ENCODE measurements at places on chromosomes 5 and 9. TPM values are rescaled to one million over a fixed set of nuclear protein-coding genes. Genes with fewer than 3 reads are reported as not detected.

Gene SHB
- 13.9 TPM for total RNA-seq

Gene GMCL2
- total RNA-seq = under 0.01 TPM

Gene ARHGEF39
- 0.66 TPM for total RNA-seq

Gene PTGS1
- total RNA-seq = 13.4 TPM

Gene TAF1L
- total RNA-seq = under 0.01 TPM

Gene NSMF
- 10.8 TPM for total RNA-seq

Measured in fibroblast of lung (primary cell).